ENCODE measurements at places on chromosomes 6 and 20.

DNA sequence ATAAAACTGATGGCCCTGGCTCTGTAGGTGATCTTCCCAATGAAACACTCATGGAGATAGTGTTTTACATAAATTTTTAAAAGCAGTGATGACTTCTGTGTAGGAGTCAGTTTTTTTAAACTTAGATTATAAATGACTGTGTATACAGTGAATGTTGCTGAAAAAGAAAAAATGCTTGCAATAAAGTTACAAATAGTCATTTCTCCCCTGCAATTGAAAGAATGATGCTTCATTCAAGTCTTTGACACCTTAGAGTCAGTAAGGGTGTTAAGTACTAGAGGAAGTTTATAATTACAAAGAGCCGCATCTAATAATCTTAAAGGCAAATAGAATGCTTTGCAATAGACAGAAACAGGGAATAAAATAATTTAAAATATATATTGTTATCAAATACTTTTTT is 27.6 kb downstream of the ZNF292 start:
- no peak for DNase-seq

GRCh38 chr6:106339334-106340029 is 13.9 kb upstream of the ATG5 start:
- peak; percentile 61 for DNase-seq

GRCh38 chr6:11211254-11211653 is 21.2 kb downstream of the NEDD9 start:
- DNase-seq: no peak

GRCh38 chr6:47809873-47810272 is 28.0 kb downstream of the OPN5 start:
- no peak for DNase-seq

DNA sequence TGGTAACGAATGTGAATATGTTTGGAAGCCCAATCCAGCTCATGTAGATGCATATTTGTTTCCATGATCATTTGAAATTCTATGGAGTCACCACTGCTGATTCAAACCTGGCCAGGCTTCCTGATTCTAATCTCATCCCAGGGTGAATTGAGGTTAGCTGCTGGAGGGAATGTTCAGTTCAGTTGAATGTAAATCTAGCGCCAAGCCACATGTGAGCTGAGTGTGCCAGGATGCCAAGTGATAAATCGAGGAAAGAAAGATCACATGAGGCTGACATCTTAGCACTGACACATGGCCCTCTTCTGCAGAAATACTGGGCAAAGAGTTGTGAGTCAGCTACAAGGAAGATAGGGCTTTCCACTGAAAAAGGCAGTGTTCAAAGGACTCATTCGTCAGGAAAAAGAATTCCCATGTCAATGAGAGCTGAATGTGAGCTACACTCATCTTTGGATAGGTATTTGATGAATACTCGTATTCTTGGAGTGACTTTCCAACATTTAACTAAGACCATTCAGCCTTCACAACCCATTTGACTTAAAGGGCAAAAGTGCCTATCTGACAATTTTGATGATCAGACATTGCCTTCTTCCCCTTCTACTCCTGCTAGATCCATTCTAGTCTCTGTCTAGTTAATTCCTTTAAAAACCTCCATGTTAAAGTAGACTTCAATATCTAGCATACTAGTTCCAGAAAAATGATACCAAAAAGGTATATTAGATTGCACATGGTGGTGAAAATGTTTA is 172.1 kb downstream of the MTFR2 start:
- peak; percentile 61 for DNase-seq

GRCh38 chr6:163133017-163133416 is 281.5 kb upstream of the QKI start:
- DNase-seq: no peak

DNA sequence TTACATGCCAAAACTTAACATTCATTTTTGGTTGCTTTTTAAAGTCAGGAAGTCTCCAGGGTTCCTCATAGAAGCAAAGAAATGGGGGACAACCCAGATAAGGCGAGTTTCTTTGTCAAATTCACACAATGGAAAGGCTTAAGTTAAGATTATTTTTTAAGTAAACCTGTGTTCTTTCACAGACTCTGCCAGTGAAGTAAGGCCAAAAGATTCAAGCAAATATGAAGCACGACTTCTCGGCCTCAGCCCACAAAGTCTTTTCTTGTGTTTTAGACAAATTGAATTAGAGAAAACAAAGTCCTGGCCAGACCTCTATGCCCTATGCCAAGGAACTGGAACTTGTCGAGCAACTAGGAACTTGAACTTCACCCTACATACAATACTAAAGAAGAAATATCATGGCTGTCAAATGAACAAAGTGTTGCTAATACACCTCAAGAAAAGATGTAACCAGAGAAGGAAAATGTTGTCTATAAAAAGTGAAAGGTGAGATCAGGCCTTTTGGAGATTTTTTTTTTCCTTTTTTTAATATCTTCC is 540.0 kb upstream of the JARID2 start:
- DNase-seq: no peak

GRCh38 chr6:129989396-129989795 is 29.0 kb upstream of the L3MBTL3 start:
- no peak for DNase-seq

- no peak for DNase-seq
Observed at GRCh38 chr6:78896227-78896626, 28.9 kb downstream of the IRAK1BP1 start.

DNA sequence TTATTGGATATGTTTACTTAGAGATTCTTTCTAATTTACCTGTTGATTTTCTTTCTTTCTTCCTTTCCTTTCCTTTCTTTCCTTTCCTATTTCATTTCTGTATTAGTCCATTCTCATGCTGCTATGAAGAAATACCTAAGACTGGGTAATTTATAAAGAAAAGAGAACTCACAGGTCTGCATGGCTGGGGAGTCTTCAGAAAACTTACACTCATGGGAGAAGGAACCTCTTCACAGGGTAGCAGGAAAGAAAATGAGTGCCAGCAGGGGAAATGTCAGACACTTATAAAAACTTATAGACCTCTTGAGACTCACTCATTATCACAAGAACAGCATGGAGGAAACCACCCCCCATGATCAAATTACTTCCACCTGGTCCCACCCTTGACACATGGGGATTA is 40.8 kb downstream of the HDAC2 start:
- no peak for DNase-seq

DNA sequence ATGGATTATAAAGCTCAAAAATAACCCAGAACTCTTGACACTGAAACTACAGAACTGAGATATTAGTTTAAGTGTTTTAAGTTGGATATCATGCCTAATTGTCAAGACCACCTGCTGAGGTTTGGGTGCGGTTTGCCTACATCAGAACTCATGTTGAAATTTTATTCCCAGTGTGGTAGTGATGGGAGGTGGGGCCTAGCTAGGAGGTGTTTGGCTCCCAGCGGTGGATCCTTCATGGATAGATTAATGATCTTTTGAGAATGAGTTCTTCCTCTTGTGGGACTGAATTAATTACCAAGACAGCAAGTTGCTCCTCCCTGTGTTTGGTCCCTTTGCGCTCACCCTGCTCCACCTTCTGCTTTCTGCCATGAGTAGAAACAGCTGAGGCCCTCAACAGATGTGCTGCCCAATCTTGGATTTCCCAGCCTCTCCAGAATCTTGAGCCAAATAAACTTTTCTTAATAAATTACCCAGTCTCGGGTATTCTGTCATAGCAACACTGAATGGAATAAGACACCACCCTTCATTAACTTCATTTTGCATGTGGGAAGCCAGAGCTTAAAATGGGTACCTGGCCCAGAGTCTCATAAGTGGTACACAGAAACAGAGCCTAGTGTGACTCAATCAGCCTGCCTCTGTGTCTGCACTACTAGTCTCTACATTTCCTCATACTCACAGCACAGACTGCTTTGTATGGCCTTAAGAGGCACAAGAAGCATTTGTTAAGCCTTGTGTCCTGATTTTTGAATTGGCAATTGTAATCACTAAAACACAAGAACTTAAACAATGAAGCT is 158.4 kb downstream of the IBTK start:
- DNase-seq: no peak

- DNase-seq: peak; percentile 34
Observed at GRCh38 chr6:11535801-11536230, 1.7 kb upstream of the TMEM170B start.

- DNase-seq: no peak
Observed at GRCh38 chr6:144778773-144779492, 493.8 kb downstream of the UTRN start.

DNA sequence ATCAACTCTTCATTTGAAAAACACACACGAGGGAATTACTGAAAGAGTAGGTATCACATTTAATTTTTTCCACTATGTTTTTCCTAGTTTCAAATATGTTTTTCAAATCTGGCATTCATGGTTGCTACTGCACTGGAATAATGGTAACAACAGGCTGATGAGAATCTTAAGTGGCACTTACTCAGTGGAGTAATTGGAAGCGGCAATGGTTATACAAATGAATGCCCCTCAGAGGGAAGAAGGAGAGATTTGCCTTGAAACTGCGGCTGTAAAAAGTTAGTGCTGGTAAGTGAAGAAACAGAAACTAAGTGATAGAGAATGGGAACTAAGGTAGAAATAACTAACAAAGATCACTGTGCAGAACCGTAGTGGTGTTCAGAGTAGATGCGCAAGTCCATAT is 41.0 kb upstream of the PDE7B start:
- DNase-seq: no peak

DNA sequence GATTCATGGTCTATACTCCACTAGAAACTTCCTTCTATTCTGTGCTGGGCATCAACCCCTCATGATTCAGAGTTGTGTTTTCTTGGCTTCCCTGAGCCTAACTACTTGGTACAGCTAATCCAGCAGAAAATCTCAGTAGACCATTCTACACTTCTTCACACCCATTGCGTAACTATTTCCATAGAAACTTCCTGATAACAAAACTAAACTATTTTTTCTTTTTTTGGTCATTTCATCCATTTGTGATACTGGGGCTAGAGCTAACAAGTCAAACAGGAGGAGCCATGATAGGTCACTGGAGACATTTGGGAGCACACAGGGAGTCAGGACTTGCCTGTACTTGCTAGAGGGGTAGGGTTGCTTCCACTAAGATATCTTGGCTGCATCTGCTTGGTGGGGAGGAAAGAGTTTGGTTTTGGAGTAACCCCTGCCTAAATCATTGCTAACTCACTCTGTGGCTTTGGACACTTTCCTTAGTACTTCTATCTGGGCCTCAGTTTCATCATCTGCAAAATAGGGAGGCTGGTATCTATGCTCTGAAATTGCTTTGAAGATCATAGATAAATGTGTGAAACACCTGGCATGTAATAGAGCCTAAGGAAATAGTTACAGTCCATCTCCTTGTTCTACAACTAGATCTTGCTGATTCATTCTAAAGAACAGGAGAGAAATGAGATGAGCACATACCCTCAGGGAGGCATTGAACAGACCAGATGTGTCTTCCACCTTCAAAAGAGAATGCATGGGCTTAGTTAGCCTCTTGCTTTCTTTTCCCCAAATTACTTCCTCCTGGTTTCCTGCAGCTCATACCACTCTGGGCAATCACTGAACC is 127.9 kb upstream of the ADGRF1 start:
- peak; percentile 89 for DNase-seq

- no peak for DNase-seq
Observed at GRCh38 chr6:125503181-125503580, 201.4 kb upstream of the HDDC2 start.

DNA sequence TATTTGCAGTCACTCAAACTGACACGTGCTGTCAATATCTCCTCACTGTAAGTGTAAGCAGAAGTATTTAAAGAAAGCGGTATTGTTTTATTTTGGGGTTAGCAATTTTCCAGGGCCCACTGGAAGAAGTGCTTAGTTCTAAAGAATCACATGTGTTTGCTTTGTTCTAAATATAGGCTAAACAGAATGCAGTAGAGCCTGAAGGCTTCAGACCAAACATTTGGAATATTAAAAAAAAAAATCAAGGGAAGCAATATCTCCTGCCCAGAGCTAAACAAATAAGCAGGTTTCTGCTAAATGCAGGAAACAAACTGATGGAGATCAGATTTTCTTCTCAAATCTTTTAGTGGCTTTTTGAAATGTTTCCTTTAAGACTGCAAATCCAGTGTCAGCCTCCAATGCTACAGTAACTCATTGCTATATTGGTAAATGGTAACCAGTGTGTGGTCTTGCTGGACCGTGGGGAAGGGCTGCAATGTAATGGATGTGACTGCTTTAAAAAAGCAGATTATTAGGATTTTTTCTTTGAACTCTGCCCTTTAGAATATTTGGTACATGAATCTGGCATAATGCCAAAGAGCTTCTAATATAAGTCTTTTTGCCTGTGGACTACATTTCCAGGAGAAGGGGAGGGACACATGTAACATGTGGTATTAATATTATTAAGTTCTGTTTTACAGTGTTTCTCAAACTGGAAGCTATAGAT is 317.1 kb upstream of the FERMT1 start:
- DNase-seq: no peak

GRCh38 chr6:149484733-149485700 is at the start of gene ZC3H12D:
TSS of gene ZC3H12D (minus strand) at chr6:149485014. CDS start at chr6:149474543, 10,471 bp downstream.
- peak; percentile 73 for DNase-seq
